ENCODE measurements at places on chromosomes 12 and 14.

DNA sequence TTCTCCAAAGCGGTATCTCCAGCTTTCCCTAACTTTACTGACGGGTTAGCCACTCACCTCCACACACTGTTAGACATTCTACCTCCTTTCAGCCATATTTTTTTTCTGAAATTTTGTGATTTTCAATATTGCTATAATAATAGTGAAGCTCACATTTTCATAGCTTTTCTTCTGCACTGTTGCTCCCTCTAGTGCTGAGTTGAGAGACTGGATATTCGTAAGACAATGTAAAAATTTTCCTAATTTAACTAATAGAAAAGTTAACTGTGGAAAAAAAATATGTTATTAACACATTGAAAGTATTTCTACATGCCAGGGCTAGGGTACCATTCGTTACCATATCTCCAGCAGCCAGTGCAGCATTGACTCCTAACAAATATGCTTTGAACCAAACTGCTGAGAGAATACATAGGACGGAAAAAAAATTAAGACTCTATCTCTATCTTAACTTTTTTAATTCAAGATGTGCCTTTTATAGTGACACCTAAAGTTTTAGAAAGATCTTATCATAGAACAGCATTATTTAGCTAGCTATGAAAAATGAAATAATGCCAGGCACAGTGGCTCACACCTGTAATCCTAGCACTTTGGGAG lies 48.7 kb upstream of the ABCC9 start:
- peak; percentile 36 for DNase-seq

DNA sequence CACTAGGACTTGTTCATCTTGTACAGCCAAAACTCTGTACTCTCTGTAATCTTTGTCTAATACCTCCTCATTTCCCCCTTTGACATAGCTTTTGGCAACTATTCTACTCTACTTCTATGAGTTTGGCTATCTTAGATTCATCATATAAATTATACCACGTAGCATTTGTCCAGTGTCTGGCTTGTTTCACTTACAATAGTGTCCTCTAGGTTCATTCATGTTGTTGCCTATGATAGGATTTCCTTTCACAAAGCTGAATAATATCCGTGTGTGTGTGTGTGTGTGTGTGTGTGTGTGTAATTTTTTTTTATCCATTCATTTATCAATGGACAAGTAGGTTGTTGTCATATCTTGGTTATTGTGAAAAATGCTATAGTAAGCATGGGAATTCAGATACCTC lies 209.5 kb downstream of the KCNC2 start:
- no peak for DNase-seq

DNA sequence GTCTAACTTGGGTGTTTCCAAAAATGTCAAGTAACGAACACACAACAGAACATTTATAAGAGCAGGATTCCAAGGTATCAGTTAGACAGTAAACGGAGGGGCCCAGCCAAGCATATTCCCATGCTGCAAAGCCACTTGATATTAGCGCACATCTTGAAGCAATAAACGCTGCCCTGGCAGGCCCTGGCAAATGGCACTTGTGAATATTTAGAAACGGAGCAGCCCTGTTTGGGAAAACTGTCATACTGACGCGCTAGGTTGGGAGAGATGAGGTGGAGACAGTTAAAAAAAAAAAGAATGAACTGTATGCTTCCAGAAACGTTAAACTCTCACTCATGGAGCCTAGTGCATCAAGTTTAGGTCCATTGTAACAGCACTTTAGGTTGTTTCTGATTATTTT lies 9.3 kb downstream of the DGLUCY start:
- DNase-seq = no peak

- DNase-seq = no peak
These were observed 161.1 kb downstream of the SLC35F4 start for GRCh38 chr14:57704763-57705162.

DNA sequence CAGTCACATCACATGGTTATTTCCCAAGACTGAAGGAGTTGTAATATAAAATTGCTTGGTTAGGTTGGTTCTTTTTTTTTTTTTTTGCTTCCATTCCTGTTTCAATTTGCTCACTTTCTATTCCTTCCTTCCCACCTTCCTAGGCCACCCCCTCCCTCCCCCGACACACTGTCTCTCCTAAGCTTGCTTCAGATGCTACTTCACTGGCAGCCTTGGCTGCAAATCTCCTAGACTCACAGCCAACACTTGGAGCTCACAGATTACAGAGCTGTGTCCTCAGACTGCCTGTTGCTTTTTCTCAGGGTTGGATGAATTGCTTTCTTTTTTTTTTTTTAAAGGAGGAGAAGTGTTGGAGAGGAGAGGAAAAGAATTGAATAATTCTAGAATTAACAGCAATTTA lies 77.3 kb upstream of the GRIN2B start:
- no peak for DNase-seq

DNA sequence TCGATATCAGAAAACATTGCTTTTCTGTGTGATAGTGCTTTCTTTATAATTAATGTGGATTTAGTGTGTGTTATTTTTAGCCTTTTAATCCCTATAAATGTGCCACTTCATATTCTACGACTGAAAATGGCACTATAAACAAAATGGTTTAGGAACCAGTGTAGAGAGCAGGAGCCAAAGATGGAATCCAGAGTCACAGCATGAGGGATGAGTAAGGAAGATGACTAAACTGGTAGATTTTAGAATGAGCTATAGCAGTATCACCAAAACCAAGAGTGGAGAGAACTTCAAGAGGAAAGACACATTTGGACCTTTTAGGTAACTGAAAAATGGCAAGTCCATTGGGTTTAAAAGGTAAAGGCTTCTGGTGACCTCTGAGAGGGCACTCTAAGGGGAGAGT lies 887.2 kb downstream of the NRXN3 start:
- peak; percentile 25 for DNase-seq

DNA sequence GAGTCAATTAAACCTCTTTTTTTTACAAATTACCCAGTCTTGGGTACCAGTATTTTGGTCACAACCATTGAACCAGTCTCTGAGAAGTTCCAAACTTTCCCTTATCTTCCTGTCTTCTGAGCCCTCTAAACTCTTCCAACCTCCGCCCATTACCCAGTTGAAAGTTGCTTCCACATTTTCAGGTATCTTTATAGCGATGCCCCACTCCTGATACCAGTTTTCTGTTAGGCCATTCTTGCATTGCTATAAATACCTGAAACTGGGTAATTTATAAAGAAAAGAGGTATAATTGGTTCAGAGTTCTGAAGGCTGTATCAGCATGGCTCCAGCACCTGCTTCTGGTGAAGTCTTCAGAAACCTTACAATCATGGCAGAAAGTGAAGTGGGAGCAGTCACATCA lies 31.7 kb downstream of the TTC5 start:
- DNase-seq = no peak

DNA sequence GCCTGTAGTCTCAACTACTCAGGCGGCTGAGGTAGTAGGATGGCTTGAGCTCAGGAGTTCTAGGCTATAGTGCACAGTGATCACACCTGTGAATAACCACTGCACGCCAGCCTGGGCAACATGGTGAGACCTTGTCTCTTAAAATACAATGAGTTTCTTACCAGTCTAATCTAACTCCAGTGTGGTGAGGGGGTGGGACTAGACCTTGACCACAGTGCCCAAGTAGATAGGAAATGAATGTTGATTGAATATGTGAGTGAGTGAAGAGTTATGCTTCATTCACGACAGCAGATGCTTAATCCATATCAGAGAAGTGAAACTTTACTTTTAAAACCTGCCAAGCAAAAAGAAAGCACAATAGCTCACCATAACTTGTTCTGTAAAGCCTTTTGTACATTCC lies 11.2 kb upstream of the AK7 start:
- DNase-seq = no peak

DNA sequence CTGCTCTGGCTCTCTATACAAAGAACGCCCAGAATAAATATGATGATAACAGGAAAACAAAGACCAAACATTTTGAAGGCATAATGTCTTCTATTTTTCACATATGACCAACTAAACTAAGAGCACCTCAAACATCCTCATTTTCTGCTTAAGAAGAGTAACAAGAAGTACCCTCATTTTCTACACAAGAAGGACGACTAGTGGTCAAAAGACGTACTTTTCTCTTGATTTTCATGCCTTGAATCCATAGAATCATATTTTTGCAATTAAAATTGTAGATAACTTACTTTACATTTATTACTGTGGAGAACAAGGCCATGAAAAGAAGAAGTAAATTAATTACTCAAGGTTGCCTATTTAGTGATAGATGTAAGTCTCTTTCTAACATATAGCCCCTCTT lies 358.6 kb downstream of the DUSP6 start:
- peak; percentile 64 for DNase-seq

GRCh38 chr12:47120736-47121135 lies 41.0 kb upstream of the AMIGO2 start:
- no peak for DNase-seq

DNA sequence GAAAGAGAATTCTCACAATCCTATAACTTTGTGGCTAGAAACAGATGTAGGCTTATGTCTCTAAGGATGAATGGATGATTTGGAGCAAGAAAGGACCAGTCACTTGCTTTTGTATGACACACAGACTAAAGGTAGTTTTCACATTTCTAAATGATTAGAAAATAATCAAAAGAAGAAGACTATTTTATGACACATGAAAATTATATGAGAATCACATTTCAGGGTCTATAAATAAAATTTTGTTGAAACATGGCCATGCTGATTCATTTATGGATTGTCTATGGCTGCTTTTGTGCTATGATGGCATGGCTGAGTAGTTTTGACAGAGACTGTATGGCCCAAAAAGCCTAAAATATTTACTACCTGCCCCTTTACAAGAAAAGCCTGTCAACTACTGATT lies 49.4 kb upstream of the FRMD6 start:
- no peak for DNase-seq

GRCh38 chr12:3417113-3417512 lies 73.9 kb upstream of the PRMT8 start:
- no peak for DNase-seq

DNA sequence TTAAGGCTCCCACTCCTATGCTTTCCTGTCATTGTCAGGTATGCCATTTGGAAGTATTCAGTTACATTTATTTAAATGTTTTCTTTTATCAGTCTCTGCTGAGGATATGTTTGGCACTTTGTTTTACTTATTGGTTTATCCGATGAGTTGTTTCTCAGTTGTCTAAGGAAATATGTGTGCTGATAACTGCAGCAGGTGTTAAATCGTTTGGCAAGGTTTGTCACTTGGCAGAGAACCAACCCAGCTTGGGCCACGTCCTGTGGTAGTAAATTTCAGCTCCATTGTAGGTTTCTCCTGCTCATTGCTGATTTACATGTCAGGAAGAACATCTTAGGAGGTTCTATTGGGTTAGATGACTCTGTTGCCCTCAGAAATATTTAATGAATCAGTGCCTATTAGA lies 22.0 kb upstream of the MGST1 start:
- no peak for DNase-seq

DNA sequence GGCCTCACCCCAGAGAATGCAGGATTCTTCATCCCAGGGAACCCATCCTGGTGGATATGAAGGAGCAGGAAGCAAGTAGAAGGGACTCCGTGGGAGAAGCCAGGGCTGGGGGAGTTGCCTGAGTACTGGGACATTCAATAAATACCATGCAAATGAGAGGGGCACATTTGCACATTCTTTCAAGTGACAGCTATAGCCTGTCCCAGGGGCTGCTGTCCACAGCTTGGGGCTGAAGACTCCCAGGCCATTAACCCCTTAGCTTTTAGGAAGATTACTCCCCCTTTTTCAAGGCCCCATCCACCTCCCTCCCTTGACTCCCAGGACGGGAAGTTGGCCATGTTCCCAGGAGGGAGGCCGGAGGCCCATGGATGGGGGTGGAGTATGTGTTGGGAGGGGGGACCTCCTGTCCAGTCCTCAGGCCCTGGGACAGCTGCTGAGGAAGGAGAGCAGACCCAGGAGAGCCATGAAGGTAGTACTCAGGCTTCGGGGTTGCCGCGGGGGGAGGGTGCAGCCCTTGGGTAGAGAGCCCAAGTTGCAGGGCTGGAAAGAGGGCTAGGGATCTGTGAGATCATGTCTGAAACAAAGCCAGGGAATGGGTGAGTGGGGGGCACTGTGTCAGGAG lies 974 bp upstream of the TNS2 start:
- DNase-seq = peak; percentile 76

DNA sequence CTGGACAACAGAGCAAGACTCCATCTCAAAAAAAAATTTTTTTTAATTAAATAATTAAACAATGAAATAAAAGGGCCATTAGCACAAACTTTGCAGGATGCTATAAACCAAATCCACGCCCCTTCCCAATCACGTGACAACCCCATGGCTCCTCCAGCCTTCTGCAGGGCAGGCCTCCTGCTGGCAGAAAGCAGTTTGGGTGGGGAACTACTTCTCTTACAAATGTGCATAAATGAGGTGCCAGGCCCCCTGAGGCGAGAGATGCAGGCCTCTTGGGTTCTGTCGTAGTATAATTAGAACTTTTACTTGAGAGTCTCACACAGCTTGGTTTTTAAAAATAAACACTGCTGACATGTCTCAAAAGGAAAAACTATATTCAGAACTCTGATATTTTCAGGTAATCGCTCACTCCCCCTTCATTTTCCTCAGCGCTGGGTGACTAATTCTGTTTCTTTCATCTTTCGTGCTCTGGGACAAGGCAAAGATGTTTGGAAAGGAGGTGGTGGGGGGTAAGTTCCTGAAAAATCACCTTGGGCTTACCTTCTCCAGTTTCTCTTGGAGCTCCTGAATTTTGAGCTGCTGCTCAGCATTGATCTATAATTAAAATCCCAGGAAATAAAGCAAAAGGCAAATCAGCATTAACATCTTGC lies 101.7 kb downstream of the CIT start:
- DNase-seq = no peak

DNA sequence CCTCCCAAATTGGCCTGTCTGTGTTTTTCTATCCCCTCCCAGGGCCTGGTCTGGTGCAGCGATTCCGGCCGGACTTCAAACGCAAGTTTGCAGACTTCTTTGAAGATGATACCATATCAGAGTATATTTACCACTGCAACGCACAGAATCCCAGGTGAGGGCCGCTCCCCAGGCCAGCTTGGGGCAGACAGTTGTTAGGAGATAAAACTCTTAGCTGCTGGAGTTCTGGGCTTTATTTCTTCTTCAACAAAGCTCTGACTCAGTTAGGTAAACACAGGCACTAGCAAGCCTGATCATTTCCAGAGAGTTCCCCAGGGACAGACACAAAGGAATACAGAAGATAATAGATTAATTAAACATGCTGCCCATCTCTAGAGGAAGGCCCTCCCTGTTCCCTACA lies 8.3 kb downstream of the ABHD4 start:
- DNase-seq = no peak

- no peak for DNase-seq
These were observed 353.0 kb downstream of the CCDC91 start for GRCh38 chr12:28543021-28543890.

GRCh38 chr12:53677016-53677799 lies 1.3 kb upstream of the ATP5MC2 start:
- DNase-seq = peak; percentile 43
